ENCODE measurements at places on chromosomes 2 and 18.

GRCh38 chr2:240302041-240302440, 133.4 kb upstream of the GPC1 start:
- no peak for DNase-seq

DNA sequence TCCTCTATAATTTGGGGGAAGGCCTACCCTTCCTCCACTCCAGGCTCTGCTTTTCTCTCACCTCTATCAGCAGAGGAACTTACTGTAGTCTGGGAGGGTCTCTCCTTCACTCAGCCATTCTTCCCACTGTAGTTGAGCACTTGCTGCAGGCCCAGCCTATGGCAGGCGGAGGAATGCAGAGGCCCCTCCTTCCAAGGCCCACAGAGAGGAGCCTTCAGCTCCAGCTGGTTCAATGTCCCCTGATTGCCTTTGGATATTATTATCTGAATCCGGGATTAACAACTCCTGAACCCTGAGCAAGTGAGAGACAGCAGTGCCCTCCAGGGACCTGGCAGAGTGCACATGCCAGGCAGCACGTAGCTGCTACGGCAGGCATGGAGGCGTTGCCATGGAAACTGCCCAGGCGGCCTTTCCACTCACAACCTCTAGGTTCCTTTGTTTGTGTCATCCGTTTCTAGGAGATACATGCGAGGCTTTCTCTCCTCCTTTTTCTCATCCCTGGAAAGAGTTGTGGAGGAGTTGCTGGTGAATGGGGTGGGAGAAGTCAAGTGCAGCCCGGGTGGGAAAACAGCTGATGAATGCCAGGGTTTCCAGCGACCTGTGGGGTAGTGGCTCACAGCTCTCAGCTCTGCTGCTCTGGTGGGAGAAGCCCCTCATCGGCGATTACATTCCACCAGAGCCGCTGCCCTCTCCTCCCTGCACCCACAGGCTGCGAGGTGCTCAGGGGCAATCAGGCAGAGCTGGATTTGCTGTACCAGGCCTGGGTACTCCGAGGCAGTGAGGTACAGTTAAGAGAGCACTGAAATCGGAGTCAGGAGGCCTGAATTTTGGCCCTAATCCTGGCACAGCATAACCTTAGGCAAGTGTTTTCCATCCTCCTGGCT, 55.3 kb upstream of the HK2 start:
- no peak for DNase-seq

GRCh38 chr2:241545106-241545505, 13.4 kb upstream of the BOK start:
- DNase-seq, result peak; percentile 61

- no peak for DNase-seq
Observed at GRCh38 chr2:58051445-58051844, 4.8 kb downstream of the VRK2 start.
